Stimulated activated CD4-positive, alpha-beta T cell treated with anti-CD3 and anti-CD28 coated beads, TNF-alpha, amount 100 ng/mL, for 1 hour (primary cell): ENCODE measurements at places on chromosomes 7 and 10.

DNA sequence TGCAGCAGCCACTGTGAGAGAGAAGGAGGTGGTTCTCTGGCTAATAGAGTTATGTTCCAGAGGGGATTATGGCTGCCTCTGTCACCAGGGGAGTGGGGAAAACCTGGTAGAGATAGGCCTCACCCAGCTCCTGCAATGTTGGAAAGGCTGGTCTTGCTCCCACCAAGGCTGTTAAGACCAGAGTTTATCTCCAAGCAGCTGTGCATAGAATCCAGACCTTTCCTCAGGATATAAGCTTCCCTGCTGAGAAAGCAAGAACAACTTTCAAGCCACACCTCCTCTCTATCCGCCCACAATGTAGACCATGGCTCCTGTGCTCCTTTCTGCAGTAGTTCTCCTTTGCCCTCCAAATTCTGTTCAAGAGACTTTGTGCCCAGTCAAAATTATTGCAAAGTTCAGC, 1375.4 kb downstream of the REEP3 start:
- DNase-seq, result no peak

- no peak for DNase-seq
Measured at GRCh38 chr10:121518333-121518732, 79.9 kb downstream of the FGFR2 start.

- no peak for DNase-seq
Measured at GRCh38 chr10:116138897-116139296, 134.1 kb downstream of the GFRA1 start.

DNA sequence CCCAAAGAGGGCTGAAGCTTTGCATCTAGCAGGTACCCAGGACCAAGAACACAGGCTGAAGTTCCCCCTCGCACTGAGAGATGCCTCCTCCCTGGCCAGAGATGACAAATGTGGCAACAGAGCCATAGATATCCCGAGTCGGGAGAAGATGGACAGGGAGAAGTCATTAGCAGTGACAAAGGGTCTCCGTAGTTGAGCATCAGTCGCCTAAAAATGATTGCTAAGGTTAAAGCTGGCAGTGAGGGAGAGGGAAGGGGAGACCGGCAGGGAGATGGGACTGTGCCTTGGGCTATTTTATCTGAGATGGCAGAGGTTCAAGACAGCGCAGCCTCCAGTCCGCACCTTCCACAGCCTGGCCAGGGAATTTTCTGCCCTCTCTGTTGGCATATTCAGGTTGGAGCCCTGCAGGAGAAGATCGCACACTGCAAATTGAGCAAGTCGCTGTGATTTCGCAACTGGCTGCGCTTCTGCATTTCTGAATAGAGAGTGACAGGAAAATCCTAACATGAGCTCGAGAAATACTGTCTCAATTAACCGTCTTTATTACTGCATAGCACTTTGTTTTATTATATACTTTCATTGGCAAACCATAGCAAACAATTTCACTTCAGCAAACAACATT, 238.9 kb upstream of the GPR26 start:
- DNase-seq, result no peak

- DNase-seq, result no peak
Measured at GRCh38 chr10:69869291-69869961, 67.7 kb downstream of the COL13A1 start.

DNA sequence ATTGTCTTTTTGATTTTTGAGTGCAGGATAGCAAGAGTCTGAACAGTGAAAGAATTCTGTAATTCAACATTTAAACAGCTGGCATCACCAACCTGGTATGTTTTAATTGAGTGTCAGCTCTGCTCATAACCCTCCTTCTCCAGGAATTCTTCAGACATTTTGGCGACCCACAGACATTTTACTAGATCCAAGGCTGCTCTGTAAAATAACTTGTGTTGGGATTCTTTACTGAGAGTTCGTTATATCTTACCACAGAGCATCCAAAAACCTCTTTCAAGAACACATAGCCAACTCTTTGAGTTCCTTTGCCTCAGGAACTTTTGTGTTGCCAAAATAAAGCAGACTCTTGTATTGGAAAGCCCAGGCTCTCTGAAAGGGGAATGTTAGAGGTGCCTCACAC, 27.7 kb upstream of the SORCS3 start:
- no peak for DNase-seq

DNA sequence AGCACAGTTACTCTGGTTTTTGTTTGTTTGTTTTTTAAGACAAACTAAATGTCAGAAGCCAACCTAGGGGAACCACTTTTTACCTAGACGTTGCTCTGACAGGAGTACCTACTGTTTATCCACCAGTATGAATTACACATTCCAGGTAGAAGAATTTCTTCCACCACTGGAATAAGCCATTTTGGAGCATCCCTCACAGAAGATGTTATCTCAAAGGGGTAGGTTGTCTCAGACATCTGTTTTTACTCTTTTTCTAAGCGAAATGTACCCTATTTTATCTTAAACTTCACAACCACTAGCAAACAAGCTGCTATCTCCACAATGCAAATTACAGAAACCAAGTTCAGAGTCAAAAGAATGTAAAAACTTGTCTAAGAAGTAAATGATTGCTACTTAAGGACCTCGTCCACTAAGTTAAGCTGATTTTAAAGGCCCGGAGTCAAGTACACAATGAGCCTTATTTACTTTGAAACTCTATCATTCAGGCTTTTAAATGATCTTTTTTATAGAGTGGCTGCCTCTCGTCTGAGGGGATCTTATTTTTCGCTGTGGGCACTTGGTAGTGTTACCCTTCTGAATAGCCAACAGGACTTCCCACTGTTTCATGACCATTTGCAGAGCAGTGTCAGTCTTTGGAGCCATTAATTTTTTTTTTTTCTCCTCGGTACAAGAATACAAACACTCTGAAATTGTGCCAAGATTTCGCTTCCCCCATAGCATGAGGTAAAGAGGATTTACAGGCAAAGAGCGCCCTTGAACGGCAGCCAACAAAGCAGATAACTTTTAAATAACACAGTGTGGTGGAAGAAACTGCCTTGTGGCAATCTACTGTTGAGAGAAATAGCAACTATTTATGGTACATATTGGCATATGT, 15.7 kb upstream of the ARMC3 start:
- DNase-seq, result no peak

DNA sequence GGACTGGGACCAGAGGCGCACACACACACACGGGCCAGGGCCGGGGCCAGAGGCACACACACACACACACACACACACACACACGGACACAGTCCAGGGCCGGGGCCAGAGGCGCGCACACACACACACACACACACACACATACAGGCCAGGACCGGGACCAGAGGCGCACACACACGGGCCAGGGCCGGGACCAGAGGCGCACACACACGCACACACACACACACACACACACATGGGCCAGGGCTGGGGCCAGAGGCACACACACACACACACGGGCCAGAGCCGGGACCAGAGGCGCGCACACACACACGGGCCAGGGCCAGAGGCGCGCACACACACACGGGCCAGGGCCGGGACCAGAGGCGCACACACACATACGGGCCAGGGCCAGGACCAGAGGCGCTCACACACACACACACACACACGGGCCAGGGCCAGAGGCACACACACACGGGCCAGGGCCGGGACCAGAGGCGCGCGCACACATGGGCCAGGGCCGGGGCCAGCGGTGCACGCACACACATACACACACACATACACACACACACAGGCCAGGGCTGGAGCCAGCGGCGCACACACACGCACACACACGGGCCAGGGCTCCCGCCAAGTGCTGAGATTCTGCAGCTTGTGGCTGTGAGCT, 268.8 kb downstream of the ELFN1 start:
- DNase-seq, result no peak

DNA sequence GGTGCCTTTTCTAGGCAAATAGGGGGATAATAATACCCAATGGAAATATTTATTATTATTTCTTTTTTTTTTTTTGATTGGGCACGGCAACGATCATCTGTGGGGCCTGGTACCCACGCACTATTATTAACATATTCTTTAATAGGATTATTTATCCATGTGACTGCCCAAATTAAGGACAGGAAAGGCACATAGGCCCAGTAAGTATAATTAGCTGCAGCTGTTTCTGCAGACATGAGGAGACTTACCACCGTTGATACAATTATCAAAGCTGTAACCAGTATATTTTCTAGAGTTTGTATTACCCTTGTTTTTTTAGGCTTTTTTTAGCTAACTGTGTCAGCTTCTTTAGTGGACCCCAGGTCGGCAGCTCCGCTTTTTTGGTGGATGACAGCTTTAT, 25.2 kb upstream of the GUSB start:
- no peak for DNase-seq

DNA sequence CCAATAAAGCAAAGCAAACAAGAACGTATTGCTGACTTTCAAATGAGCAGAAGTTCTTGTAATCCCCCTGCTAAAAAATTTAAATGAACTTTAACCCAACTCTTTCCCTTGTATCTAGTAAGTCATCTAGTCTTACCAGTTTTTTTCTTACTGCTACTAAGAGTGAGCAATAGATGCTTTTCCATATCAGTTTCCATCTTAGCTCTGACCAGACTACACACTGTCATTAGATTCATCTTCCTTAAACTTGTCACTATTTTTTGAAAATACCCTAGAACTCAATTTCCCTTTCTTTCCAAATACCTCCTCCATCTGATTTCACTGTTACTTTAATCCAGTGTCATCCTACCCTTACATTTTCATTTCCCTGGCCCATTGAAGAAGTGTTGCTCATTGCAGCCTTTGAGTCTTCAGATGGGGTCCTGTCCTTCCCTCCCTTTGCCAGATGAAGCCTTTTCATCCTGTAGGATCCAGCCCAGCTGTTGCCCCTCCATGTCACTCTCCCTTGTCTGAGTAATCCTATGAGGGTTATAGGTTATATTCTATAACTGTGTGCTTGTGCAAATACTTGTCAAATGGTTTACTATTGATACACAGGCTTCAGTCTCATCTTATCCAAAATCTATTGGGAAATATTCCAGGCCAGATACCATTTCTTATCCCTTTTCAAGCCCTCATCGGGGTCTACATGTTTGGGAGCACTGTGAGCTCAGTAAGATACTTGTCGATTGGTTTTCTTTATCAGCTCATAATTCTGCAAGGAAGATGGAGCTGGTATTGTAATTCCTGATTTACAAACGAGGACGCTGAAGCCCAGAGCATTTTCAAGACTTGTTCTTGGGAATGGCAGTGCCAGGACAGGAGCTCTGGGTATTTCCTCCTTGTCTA, 51.5 kb upstream of the ITGB1 start:
- no peak for DNase-seq

DNA sequence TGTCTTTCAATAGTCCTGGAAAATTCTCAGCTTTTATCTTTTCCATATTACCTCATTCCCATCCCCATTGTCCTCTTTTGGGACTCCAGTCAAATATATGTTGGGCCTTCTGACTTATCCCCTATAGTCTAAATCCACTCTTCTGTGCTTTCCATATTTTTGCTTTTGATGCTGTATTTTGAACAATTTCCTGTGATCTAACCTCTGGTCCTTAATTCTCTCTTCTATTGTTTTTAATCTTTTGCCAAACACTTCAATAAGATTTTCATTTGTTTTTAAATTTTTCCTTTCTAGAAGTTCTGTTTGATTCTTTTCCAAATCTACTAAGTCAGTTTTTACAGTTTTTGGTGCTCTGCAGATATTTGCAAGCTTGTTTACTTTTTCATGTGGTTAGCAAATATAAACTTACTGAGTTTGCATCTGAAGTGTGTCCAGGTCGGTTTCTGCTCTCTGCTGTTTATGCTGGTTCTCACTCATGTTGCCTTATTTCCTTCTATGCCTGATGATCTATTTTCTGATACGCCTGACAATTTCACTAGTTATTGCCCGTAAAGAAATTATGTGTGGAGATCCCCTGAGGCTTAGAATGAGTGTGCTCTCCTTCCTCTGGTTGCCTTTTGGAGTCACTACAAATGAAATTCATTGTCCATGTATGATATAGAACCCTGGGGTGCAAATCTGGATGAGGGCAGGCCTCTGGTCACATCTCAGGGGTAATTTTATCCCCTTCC, 110.4 kb downstream of the RBM20 start:
- DNase-seq, result no peak

DNA sequence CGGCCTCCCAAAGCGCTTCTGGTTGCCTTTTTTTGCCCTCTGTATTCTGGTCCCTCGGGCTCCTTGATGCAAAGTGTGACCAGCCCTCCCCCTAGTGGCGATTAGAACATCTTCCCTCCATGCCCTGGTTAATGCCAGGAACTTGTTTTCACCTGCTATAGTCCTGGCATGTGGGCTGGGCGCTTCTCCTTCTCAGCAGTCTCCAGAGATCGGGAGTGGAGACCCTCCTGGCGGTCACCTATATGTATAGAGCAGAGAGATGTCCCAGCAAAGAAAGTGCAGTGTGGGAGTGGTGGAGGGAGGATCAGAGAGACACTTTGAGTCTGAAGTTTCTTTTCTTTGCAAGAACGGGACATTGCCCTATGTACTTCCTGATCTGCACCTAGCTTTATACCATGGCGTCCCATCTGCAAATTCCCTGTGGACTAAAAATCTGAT, 264.1 kb downstream of the OTUD1 start:
- DNase-seq, result no peak

DNA sequence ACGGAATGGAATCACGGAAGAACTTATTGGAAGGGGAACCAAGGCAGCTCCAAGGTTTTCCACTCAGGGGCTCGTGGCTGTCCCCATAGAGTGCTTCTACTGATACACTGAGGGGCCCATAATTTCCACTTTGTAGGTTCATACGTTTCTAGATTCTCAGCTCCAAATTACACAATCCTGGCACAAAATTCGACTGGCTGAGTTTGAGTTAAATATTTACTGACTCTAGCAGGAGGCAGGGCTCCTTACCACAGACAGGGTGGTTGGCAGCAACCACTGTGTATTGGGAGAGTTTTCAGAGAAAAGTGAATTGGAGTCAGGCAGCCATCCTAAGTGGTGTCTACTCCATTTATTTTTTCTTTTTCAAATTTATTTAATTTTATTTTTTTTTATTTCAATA, 55.4 kb upstream of the SEC61G start:
- no peak for DNase-seq

DNA sequence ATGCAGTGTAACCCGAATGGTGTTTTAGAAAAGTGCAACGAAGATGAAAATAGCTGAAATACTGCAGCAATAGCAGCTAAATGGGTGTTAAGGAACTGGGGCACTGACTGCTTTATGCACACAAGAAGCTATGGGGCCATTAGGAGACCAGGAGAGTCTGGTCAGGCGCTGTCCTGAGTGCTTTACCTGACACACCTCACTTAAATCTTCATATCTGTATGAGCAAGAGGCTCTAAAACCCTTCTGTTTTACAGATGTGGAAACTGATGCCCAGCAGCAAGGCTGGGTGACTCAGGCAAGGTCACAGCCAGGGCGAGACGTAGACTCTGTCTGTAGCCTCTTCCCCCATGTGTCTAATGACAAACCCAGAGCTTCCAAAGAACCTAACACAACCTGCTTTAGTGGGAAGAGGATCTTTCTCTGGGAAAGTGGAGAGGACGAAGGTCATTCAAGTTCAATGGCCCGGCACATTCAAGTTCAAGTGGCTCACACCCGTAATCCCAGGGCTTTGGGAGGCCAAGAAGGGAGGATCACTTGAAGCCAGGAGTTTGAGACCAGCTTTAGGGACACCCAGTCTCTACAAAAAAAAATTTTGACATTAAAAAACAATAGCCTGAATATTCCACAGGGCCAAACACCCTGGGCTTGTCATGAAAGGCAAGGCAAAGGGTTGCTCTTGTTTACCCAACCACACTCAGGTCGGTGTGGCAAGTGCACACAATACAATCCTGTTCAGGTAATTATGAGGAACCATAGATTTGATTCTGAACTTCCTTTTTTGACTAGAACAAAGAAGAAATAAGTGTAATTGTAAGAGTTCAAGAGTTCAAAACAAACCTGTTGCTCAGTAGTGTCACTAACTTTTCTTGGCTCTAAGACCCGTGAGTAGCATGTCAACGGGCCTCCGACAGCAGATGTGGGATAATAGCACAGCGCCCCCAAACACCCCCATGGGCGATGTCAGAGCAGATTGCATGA, 53.7 kb upstream of the KLF6 start:
- DNase-seq, result no peak

- DNase-seq, result no peak
Measured at GRCh38 chr10:122740640-122741039, 41.0 kb upstream of the C10orf120 start.
